ENCODE measurements at places on chromosomes 2 and 18.

GRCh38 chr2:175811971-175812370 is 190.1 kb downstream of the LNPK start:
- H3K27ac ChIP-seq = no peak overlapping the region
- H3K27me3 ChIP-seq = no peaks in the 10 kb centered on the region
- H3K4me1 ChIP-seq = no peaks in the 10 kb centered on the region
- no peak for DNase-seq
- H3K4me3 ChIP-seq = no peak overlapping the region

- DNase-seq = no peak
- no peaks in the 10 kb centered on the region for H3K36me3 ChIP-seq
- H3K4me3 ChIP-seq = no peak overlapping the region
- no peaks in the 10 kb centered on the region for H3K4me1 ChIP-seq
Measured at GRCh38 chr2:152584301-152584700, 133.0 kb downstream of the PRPF40A start.

GRCh38 chr2:232816657-232817056 is 40.3 kb upstream of the KCNJ13 start:
- DNase-seq = no peak
- H3K4me1 ChIP-seq = no peaks in the 10 kb centered on the region
- H3K27ac ChIP-seq = no peak overlapping the region
- H3K36me3 ChIP-seq = peaks cover 22% of the 10 kb centered on the region
- no peak overlapping the region for H3K4me3 ChIP-seq
- no peaks in the 10 kb centered on the region for H3K27me3 ChIP-seq

DNA sequence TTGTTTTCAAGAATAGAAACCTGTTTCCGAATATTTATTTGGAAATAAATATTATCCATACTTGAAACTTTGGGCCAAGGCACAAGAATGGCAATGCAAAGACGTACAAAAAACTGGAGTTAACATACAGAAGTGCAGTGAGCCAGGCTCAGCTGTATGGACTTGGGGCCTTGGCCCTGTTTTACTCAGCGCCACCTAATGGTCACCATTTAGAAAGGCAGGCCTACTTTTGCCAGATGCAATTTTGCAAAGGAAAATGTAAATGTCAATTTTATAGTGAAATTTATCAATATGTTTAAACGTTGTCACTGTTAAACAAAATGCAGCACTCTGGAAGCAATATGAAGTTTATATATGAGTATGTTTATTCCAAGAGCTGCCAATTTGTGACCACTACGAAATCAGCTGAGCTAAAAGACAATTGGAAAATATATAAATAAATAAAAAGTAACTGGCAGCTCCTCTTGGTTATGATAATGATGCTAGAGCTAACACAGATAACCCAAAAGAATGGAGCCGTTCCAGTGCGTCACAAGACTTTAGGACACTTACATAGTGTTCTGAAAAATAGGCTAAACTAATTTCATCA is 155.0 kb downstream of the ARHGAP15 start:
- no peak for DNase-seq
- H3K36me3 ChIP-seq = no peaks in the 10 kb centered on the region
- no peaks in the 10 kb centered on the region for H3K27me3 ChIP-seq
- H3K4me3 ChIP-seq = no peak overlapping the region
- no peak overlapping the region for H3K27ac ChIP-seq

GRCh38 chr2:133171393-133172004 is 396.8 kb downstream of the NCKAP5 start:
- no peak overlapping the region for H3K4me3 ChIP-seq
- H3K27ac ChIP-seq = no peak overlapping the region
- DNase-seq = no peak
- no peaks in the 10 kb centered on the region for H3K36me3 ChIP-seq
- H3K4me1 ChIP-seq = no peaks in the 10 kb centered on the region

- H3K27ac ChIP-seq = no peak overlapping the region
- H3K36me3 ChIP-seq = no peaks in the 10 kb centered on the region
- peaks cover 5% of the 10 kb centered on the region for H3K27me3 ChIP-seq
- H3K4me3 ChIP-seq = no peak overlapping the region
Measured at GRCh38 chr18:9965711-9966624, 52.2 kb downstream of the VAPA start.

DNA sequence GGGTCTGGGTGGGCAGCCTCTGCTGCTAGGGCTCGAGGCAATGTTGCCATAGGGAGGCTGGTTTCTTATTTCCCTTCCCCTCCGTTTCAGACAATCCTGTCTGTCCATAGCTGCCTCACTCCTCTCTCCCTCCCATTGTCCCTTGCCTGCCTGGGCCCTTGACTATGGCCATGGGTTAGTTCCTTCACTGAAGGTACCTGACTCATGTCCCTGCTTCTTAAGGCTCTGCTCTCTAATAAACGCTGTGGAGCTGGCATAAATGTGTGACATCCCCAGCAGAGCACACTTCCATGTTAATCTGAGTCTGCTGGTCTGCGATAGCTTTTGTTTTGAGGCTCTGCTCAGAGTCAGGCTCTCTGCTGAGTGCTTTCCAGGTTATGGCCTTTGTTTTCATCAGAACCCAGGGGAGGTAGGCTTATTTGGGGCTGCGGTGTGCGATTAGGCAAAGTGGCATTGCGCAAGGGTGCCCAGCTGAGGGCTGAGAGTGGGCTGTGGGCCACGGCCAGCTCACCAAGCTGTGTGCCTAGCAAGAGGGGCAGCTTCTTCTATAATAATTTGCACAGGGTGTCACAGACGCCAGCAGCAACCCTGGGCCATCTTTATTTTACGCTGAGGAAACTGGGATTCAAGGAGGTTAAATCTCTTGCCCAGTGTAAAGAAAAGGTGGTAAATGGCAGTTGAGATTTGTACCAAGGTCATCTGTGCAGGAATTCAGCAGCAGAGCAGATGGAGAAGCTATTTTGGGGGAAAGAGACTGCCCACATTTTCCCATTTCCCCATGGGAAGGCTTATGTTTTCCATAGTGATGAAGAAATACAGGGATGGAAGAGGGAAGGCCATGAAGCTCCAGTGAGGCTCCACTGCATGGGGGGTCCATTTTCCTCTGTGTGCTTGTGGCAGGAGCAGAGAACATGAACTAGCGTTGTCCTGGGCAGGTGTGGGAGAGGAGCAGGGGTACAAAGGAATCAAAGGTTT is 25.6 kb downstream of the MRPL33 start:
- no peak overlapping the region for H3K4me3 ChIP-seq
- H3K36me3 ChIP-seq = no peaks in the 10 kb centered on the region
- H3K27ac ChIP-seq = peak overlapping the region; percentile 61
- H3K27me3 ChIP-seq = no peaks in the 10 kb centered on the region

GRCh38 chr2:220855296-220855695 is 716.8 kb downstream of the EPHA4 start:
- H3K4me1 ChIP-seq = no peaks in the 10 kb centered on the region
- no peak overlapping the region for H3K4me3 ChIP-seq
- no peak for DNase-seq
- H3K27me3 ChIP-seq = no peaks in the 10 kb centered on the region
- no peak overlapping the region for H3K27ac ChIP-seq
- H3K36me3 ChIP-seq = no peaks in the 10 kb centered on the region

DNA sequence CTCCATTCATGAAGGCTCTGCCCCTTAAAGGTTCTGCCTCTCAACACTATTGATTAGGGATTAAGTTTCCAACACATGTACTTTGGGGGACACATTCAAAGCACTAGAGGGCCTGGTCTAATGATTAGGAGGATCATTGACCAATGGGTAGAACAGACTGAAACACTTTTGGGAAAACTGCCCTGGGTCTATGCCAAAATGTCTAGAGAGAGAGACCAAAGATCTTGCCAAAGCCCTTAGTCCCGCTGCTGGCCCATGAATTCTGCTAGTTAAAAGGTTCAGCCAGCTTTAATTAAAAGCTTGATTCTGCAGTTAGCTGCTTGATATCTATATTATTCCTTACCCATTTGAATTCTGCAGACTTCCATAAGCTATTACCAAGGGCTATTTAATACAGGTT is 613.2 kb downstream of the SLC4A3 start:
- H3K36me3 ChIP-seq = no peaks in the 10 kb centered on the region
- H3K27ac ChIP-seq = no peak overlapping the region
- no peaks in the 10 kb centered on the region for H3K27me3 ChIP-seq
- H3K4me3 ChIP-seq = no peak overlapping the region
- no peaks in the 10 kb centered on the region for H3K4me1 ChIP-seq
- DNase-seq = no peak

- H3K27me3 ChIP-seq = no peaks in the 10 kb centered on the region
- no peak overlapping the region for H3K4me3 ChIP-seq
- H3K4me1 ChIP-seq = peaks cover 2% of the 10 kb centered on the region
- DNase-seq = no peak
- H3K36me3 ChIP-seq = no peaks in the 10 kb centered on the region
Measured at GRCh38 chr2:29253-29652, 17.1 kb downstream of the FAM110C start.

DNA sequence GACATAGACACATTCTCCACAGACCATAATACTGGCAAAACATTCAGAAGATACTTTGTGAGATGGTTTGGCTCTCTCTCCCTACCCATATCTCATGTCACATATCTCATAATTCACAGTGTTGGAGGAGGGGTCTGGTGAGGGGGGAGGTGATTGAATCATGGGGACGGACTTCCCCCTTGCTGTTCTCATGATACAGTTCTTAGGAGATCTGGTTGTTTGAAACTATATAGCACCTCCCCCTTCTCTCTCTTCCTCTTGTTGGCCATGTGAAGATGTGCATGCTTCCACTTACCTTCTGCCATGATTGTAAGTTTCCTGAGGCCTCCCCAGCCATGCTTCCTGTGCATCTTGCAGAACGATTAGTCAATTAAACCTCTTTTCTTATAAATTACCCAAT is 61.1 kb downstream of the HK2 start:
- no peak overlapping the region for H3K27ac ChIP-seq
- H3K4me1 ChIP-seq = no peaks in the 10 kb centered on the region
- no peaks in the 10 kb centered on the region for H3K27me3 ChIP-seq
- H3K4me3 ChIP-seq = no peak overlapping the region
- no peaks in the 10 kb centered on the region for H3K36me3 ChIP-seq

DNA sequence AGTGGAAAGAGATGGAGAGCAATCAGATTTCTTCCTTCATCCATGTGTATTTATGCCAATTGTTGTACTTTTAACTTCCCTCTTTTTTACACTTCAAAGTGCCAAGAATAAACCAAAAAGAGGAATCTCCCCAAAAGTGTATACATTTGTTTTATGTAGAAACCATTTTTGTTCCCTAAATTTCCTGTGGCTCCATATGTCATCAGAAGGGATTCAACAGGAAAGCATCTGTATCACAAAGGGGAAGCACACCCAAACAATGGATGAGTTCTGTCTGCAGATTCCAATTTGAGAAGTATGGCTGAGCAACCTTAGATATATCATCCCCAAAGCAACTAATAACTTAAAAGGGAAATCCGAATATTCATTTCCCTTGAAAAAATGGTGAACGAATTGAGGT is 275.0 kb downstream of the MREG start:
- H3K27ac ChIP-seq = no peak overlapping the region
- no peak for DNase-seq
- no peaks in the 10 kb centered on the region for H3K27me3 ChIP-seq
- no peak overlapping the region for H3K4me3 ChIP-seq

DNA sequence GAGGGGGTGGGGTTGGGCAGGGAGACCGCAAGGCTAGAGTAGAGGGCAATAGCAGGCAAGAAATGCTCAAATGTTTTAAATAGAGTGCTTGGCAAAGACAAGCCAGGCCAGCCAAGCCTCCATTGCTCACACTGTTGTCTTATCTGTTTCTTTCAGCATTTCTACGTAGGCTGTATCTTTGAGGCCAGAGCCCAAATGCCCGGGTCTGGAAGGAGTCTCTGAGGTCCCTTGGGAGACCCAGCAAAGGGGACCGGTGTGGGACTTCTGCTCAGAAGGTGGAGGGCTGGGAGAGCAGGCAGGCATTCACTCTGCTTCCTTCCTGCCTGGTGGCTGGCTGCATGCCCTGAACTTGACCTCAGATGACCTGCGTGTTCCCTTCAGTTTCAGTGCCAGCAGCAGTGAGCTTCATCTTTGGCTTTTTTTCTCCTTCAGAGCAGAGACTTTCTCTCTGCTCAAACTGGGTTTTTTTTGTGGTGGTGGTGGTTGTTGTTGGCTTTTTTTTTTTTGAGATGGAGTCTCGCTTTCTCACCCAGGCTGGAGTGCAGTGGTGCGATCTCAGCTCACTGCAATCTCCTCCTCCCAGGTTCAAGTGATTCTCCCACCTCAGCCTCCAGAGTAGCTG is 13.7 kb upstream of the TET3 start:
- H3K4me3 ChIP-seq = no peak overlapping the region
- no peaks in the 10 kb centered on the region for H3K36me3 ChIP-seq
- peak overlapping the region; percentile 13 for H3K27ac ChIP-seq
- H3K4me1 ChIP-seq = no peaks in the 10 kb centered on the region
- H3K27me3 ChIP-seq = no peaks in the 10 kb centered on the region

DNA sequence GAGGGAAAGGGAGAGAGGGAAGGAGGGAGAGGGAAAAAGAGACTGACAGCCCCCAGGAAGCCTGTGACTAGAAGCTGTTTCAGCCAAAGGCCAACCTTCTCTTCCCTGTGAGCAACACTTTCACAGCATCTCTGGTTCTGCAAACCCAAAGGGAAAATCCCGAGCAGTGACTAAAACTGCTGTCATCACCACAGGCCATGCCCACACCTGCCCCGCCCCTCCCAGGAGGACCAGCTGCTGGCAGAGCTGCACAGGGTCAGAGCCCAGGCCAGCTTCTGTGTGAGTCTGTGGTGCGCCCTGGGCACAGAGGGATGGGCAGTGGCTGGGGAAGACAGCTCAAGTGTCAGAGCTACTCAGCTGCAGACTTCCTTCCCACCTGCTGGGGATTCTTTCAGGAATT is 64.9 kb upstream of the OTOS start:
- H3K27me3 ChIP-seq = peaks cover 13% of the 10 kb centered on the region
- no peak overlapping the region for H3K27ac ChIP-seq
- no peak for DNase-seq
- no peaks in the 10 kb centered on the region for H3K36me3 ChIP-seq

- H3K27ac ChIP-seq = no peak overlapping the region
- H3K27me3 ChIP-seq = no peaks in the 10 kb centered on the region
- no peak for DNase-seq
Measured at GRCh38 chr2:3644891-3645605, 13.0 kb upstream of the ALLC start.

GRCh38 chr2:235665661-235666212 is 171.9 kb downstream of the AGAP1 start:
- H3K27me3 ChIP-seq = no peaks in the 10 kb centered on the region
- H3K4me3 ChIP-seq = peak overlapping the region; percentile 26
- DNase-seq = no peak
- H3K36me3 ChIP-seq = no peaks in the 10 kb centered on the region

- no peak overlapping the region for H3K4me3 ChIP-seq
- no peak for DNase-seq
- H3K27me3 ChIP-seq = no peaks in the 10 kb centered on the region
- no peak overlapping the region for H3K27ac ChIP-seq
- no peaks in the 10 kb centered on the region for H3K36me3 ChIP-seq
- no peaks in the 10 kb centered on the region for H3K4me1 ChIP-seq
Measured at GRCh38 chr2:234580686-234581085, 83.8 kb upstream of the ARL4C start.

DNA sequence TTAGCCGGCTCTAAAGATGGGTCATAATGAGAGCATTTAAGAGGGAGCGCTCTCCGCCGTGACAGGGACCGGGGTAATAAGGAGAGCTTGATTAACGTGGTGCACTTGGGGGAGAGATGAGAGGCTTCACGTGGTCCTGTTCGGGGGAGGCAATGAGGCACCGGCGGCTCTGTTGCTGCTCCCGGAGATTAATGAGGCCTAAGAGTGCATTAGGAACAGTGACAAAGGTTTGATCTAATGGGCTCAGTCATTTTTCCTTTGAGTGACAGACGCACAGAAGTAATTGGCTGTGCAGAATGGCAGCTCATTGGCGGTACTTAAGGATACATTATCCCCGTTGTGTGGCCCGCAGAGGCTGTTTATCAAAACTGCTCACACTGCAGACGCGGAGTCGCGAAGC is 250.7 kb downstream of the GBX2 start:
- no peaks in the 10 kb centered on the region for H3K4me1 ChIP-seq
- no peak for DNase-seq
- H3K4me3 ChIP-seq = no peak overlapping the region
- H3K36me3 ChIP-seq = no peaks in the 10 kb centered on the region
- H3K27ac ChIP-seq = no peak overlapping the region
- H3K27me3 ChIP-seq = no peaks in the 10 kb centered on the region
